Activated T-helper 1 cell treated with anti-CD3 and anti-CD28 coated beads, Interleukin-12 subunit alpha, Interleukin-12 subunit beta, Interleukin-2, Interleukin-4 antibody, amounts not matched to agents 30 ng/mL and 10 ng/mL and 1 ng/mL, durations not matched to agents 14 hours and 24 hours and 36 hours (primary cell): ENCODE measurements at places on chromosomes 1 and 21.

DNA sequence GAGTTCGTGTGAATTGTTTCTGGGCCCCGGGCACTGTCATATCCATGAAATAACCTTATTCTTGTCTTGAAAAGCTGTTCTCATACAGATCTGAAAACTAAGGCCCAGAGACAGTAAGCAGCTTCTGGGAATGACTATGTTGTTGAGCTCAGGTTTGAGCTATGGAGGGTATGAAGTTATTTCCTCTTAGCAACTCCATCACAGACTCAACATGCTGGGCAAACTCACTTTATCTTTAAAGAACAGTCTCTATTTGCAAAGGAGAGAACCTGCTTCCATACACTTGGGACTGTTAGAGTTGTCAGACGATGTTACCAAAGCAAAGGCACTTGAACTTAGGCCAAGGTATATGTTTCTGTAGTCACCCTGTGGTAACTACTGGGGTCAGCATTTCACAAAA is 90.0 kb downstream of the GPR88 start:
- no peak for DNase-seq

- no peak for DNase-seq
These were observed 59.8 kb downstream of the CAPN9 start for GRCh38 chr1:230807029-230807428.

GRCh38 chr1:174953285-174954072 is 46.3 kb upstream of the CACYBP start:
- no peak for DNase-seq

GRCh38 chr1:184507604-184508280 is 120.9 kb downstream of the C1orf21 start:
- no peak for DNase-seq

GRCh38 chr1:164653705-164654104 is 94.7 kb downstream of the PBX1 start:
- DNase-seq, result no peak

- DNase-seq, result peak; percentile 40
These were observed 1.0 kb upstream of the CDKN2C start for GRCh38 chr1:50968821-50969610.

DNA sequence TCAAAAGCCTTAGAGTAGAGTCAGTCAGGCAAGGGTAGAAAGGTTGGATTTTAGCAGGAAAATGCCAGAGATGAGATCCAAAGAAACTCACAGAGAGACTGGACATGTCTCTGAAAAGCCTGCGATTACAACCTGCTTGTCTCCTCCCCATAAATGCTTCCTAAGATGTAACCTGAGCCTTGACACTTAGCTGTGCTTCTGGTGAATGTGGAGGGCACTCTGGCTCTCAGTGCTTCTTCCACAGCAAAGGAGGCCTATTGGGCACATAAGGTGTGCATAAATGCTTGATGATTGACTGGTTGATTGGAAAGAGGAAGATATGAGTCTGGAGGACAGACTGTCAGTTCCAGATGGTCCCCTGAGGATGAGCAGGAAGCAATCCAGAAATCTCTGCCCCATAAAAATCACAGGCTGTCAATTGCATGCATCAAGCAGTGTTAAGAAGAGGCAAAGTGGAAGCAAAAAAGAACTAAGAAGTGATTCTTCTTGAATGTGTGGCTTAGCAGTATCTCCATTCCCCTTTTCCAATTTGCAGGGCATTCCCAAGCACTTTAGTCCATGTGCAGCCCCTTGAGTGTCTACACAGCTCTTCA is 236.2 kb upstream of the RRP15 start:
- DNase-seq, result no peak

GRCh38 chr1:90457985-90458384 is 259.1 kb downstream of the BARHL2 start:
- DNase-seq, result no peak

DNA sequence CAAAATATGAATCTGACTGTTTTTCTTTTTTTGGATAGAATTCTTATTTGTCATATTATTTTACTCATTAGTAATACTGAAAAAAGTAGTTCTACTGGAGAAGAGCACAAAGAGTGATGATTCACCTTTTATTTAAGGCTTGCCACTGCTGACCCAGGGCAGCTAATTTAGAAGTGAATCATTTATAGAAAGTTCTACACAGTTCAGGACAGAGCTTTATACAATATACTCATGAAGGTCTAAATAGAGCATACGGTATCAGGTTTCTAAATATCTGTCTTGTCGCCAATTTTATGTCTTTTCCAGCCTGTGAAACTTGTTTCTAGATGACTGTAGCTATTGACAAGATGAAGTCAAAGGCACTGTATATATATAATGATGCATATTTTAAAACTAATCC is 25.0 kb downstream of the GIPC2 start:
- no peak for DNase-seq

GRCh38 chr1:40906781-40907400 is 44.7 kb upstream of the CITED4 start:
- no peak for DNase-seq

- peak; percentile 71 for DNase-seq
These were observed 47.1 kb downstream of the ATP2B4 start for GRCh38 chr1:203673550-203674411.

GRCh38 chr1:231070758-231071444 is 30.8 kb upstream of the FAM89A start:
- no peak for DNase-seq

- DNase-seq, result no peak
These were observed 1.7 kb upstream of the C2CD2 start for GRCh38 chr21:41955516-41955915.

- DNase-seq, result no peak
These were observed 29.0 kb downstream of the MRPL39 start for GRCh38 chr21:25578056-25578961.

GRCh38 chr21:44962403-44962966 is 22.7 kb downstream of the SLX9 start:
- no peak for DNase-seq

DNA sequence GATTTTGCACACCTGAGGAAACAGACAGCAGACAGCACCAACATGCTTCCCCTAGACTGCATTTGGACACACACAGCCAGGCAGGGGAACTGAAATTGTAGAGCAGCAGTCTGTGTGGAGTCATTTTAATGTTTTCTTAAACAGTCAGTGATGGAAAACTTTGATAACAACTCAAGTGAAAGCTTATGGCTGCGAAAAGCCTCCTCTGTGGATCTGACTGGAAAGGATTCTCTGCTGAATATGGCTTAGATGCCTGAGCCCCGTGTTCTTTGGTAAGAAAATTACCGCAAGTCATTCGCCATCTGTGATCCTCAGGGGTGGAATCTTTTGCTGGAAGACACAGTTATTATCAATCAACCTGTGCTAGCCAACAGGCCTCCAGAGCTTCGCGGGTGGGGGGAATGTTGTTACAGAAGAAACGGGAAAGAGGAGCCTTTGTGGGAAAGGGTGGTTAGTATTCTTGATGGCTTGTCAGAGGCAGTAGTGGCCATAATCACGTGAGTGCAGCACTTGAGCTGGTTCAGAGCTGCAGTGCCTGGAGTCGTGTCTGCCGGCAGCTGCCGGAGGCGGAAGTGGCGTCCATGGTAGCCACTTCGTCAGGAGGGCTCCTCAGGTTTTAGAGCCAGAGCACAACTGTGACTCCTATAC is 204.7 kb downstream of the ST6GALNAC3 start:
- DNase-seq, result no peak

GRCh38 chr1:227299241-227299627 is 19.1 kb downstream of the CDC42BPA start:
- no peak for DNase-seq

GRCh38 chr1:64663668-64664067 is 81.2 kb upstream of the RAVER2 start:
- no peak for DNase-seq

GRCh38 chr1:68332041-68332440 is 99.7 kb upstream of the WLS start:
- no peak for DNase-seq

DNA sequence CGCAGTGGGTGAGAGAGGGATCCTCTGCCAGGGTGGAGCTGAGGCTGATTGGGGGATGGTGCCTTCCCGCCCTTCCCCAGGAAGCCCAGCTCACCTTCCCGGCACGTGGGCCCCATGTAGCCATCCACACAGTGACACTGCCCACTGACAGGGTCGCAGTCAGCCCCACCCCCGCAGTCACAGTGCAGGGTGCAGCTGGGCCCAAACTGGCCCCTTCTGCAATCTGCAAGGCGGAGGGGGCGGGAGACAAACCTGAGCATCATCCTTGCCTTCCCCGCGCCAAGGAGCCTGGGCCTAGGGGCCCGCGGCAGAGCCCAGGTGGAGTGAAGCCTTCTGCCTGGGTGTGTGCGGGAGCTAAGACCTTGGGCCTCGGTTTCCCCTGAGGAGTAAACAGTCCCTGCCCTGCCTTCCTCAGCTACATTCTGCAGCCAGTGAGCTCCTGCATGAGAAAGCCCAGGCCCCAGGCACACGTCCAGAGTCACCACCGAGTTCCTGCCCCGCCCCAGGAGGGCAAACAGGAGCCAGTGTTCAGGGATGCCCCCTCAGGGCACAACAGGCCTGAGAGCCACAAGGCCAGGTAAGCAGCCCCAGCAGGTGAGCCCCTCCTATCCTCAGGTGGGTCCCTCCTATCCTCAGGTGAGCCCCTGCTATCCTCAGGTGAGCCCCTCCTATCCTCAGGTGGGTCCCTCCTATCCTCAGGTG is 38.2 kb downstream of the ARHGEF16 start:
- DNase-seq, result no peak

DNA sequence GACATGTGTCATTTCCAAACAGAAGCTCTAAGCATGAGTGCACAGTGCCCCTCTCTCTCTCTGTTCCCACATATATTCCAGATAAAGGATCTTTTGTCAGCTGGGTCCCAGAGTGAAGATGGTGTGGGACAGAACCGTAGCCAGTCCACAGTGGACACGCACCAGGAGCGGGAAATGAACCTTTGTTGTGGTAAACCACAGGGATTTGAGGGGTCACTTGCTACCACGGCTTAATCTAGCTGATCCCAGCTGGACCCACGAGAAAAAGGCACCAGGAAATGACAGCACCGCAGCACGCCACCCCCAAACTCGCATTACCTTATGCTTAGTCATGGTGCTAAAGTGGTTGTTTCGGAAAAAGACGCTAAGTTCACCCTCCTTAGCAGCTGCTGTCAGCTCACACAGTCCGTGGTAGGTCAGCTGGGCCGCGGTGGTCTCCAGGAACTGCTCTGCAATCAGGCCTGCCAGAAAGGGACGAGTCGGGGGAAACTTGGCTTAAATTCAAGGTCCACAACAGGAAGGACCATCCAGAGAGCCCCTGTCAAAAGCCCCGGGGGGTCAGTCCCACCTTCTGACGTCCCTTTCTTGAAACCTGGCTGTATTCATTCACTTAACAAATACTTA is 7.5 kb downstream of the MINDY1 start:
- DNase-seq, result no peak
